Mucosa of gallbladder (tissue), 1 donor: ENCODE measurements at places on chromosomes 5 and 9.

GRCh38 chr5:6576861-6577501 is 55.9 kb downstream of the NSUN2 start:
- peak; percentile 34 for DNase-seq

DNA sequence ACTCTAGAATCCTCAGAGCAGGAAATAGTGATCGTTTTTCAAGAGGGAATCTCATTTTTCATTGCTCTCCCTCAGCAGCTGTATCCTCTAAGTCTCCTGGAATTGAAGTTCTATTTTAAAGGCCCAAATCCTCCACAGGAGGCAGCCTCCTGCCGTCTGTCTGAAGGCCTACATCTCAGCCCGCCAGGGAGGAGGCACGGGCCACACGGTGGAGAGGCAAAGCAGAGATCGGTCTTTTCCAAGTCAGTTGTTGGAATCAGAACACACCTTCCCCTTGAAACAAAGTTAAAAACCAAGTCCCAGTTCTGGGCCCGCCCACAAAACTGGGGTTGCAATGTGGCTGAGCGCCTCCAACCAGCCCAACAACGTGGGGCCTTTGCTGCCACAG is 68.7 kb downstream of the RAPGEF1 start:
- no peak for DNase-seq

- DNase-seq = peak; percentile 51
These were observed 23.2 kb downstream of the LPCAT1 start for GRCh38 chr5:1500411-1501091.

DNA sequence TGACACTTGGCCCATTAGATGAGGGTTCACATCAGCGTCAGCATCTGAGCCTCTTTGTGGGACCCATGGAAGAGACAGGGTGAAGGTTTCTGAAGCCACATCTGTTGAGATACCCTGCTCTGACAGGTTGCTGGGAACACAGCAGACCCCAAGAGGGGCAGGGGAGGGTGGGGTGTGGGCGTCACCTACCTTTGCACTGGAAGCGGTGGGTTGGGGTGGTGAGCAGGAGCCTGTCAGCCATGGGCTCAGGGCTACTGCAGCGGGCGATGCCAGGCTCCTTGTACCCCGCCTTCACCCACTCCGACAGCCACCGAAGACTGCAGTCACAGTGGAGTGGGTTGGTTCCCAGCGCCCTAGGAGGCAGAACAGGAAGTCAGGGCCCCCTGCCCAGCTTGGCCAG is 131.5 kb upstream of the PANK3 start:
- no peak for DNase-seq

DNA sequence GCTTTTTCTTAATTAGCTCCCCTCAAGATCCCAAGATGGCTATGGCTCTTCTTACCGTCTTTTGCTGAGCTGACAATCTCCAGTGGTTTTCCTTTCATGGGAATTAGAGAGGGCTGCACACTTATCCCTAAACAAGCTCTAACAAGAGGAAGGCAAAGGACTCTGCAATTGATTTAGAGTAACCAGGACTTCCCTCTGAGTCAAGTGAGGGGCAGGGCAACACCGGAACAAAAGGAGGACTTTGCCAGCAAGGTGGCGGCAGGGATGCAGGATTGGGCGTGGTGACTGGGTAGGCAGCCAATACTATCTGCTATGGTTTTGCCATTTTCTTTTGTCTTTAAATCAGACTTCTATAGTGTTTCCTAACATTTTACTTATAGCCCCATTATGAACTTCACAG is 9.8 kb downstream of the SLC44A1 start:
- peak; percentile 59 for DNase-seq

DNA sequence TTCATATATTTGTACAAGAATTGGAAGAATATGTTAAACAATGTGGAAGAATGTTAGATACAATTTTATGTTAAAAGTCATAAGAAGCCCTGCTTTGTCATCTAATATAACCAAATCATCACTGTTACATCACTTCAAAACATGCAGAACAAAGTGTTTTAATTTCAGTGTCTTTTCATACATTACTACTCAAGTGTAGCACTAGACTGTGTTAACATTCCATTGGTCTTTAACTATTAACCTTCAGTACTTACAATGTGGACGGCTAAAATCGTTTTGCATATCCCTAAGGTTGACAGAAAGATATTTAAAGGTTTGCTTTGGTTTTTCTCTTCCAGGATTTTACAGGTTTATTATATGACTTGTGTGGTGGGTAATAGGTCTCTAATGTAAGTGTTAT is 50.9 kb downstream of the VCAN start:
- DNase-seq = no peak

DNA sequence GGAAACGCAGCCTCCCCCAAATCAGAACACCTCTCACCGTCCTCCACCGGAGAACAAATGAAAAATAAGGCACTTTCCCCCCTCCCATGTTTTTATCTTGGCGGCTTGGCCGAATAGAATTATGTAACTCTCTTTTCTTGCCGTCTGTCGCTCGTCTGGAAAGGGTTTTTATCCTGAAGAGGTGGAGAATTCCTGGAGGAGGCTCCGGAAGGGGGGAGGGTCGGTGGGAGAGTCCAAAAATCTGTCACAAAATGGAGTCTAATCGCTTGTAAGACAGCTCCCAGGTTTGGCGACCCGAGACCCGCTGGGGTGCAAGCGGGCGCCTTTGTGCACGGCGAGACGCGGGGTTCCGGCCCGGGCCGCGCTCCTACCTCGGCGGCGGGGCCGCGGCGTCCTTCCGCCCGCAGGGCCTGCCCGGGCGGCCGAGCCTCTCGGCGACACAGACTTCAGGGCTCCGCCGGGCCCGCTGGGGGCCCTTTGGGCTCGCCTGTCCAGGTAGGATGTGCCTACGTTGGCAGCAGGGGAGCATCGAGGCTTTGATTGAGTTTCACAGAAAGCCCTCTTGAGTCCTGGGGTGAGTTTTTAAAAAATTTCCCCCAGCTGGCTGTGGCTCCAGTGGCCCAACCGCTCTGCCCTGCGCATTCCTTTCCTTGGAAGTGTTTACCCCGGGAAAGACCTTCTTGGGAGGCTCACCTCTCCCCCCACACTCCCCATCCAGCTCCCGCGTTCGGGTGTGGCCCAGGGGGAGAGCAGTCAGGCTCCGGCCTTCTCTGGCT is 5.0 kb downstream of the LMX1B start:
- no peak for DNase-seq

DNA sequence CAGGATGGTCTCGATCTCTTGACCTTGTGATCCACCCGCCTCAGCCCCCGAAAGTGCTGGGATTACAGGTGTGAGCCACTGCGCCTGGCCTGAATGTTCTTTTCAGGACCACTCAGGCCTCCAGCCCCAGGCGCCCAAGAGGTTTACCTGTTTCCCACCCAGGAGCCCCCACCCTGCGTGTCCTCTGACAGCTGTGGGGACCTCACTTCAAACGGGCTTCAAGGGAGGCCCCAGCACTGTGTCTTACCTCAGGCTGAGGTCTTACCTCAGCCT is 19.1 kb upstream of the SLC6A19 start:
- DNase-seq = no peak

- DNase-seq = no peak
These were observed 13.1 kb downstream of the ARHGEF37 start for GRCh38 chr5:149594206-149594895.

- no peak for DNase-seq
These were observed 63.1 kb downstream of the PTCD2 start for GRCh38 chr5:72383280-72383679.

DNA sequence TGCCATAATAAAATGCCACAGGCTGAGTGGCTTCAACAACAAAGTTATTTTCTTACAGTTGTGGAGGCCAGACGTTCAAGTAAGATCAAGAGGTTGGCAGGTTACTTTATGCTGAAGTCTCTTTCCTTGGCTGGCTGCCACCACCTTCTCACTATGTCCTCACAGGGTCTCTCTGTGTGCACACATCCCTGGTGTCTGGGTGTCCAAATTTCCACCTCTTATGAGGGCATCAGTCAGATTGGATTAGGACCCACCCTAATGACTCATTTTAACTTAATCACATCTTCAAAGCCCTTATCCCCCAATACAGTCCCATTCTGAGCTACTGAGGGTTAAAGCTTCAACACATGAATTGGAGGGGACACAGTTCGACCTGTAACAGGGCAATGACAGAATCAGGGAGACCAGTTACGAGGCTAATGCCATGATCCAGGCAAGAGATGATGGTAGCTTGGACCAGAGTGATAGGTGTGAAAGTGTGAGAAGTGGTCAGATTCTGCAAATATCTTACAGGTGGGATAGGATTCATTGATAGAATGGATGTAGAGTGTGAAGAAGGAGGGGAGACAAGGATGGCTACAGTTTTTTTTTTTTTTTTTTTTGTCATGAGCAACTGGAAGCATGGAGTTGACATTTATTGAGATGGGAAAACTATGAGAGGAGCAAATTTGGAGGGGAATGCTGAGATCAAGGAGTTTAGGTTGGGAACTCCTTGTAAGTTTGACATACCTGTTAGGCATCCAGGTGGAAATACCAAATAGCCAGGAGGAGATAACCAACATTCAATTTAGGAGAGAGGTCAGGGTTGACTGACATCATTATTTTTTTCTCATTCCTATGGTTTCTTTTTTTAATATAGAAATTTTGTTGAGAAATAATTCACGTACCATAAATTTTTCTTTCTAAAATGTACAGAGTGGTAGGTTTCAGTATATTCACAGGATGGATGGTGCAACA is 39.6 kb upstream of the FGF1 start:
- no peak for DNase-seq

DNA sequence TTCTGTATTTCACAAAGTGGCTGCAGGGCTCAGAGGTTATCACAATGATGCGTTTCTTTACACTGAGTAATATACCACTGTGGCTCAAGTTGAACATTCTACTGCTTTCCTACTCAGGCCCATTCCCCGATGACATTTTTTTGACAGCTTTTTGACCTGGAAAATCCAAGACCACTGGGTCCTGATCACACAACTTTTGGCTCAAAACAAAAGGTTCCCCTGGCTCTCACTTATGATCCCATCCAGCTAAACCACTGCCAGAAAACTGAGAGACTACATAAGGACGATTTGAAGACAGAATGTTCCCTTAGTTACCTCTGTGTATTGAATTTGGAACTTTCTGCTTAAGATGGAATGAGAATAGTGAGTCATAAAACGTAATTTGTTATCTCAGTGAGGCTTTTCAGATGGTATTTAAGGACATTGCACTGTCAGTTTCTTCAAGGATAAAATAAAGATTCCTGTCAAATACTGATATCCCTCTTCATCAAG is 78.0 kb upstream of the FBXL7 start:
- no peak for DNase-seq

DNA sequence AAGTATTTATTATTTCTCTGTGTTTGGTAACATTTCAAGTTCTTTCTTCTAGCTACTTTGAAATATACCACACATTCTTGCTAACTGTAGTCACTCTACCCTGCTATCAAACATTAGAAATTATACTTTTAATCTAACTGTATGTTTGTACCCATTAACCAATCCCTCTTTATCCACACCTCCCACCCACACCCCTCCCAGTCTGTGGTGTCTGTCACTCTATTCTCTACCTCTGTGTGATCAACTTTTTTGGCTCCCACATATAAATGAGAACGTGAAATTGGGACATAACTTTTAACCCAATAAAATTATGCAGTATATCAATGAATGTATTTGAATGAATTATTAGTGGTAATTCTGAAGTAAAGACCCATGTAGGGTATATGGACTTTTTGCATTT is 79.7 kb downstream of the PBX3 start:
- DNase-seq = no peak

- no peak for DNase-seq
These were observed 14.5 kb upstream of the ANKRD55 start for GRCh38 chr5:56247592-56247991.

DNA sequence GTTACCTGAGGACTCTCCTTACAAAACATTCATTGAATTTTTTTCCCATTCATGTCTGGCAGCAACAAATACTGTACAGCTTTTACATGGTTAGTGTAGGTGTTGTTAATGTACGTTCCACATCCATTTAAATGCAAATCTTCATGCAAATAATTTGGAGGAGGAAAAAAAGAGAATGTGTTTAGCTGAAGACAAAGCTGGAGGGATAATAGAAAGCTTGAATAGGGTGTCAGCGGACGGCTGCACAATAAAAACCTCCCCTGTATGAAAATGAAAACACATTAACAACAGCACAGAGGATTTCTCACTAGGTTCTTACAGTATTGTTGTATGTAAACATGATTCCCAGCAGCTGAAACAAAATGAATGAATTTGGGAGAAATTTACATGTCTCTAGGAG is 231.5 kb downstream of the ZNF608 start:
- DNase-seq = no peak

- no peak for DNase-seq
These were observed 127.8 kb downstream of the SAXO1 start for GRCh38 chr9:18905028-18905882.

GRCh38 chr9:106420511-106420944 is 442.4 kb upstream of the ZNF462 start:
- no peak for DNase-seq

DNA sequence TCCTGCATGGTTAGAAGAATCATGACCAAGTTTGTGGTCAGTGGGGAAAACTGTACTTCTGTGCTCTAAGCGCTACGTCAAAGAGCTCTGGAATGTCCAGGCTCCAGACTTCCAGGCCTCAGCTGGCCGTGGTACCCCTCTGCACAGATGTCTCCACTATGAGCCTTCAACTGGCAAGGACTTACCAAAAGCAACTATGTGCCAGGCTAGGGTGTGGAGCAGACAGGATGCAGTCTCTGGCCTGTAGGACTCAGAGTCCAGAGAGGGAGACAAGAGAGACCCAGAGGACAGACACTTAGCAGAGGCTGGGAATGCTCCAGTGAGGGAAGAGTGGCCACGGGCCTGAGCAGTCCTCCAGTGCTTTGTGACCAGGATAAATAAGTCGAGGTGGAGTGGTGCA is 31.0 kb upstream of the TCF7 start:
- no peak for DNase-seq

- DNase-seq = no peak
These were observed 145.6 kb downstream of the XRCC4 start for GRCh38 chr5:83222906-83223305.

DNA sequence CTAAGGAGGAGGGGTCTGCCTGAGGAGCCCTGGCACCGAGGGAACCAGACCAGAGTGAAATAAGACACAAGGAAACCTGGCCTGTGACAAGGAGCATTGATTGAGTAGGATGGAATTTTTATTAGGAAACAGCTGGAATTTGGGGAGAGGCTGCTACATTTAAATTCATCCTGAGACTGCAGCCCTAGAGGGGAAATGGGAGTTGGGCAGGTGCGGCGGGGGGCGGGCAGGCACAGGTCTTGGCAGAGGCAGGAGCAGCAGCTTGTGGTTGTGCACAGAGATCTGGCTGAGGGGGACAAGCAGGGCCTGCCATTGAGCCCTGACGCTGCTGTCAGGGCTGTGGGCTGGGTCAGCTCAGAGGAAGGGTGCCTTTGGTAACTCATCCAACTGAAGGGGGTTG is 71.6 kb downstream of the PCDH1 start:
- no peak for DNase-seq

DNA sequence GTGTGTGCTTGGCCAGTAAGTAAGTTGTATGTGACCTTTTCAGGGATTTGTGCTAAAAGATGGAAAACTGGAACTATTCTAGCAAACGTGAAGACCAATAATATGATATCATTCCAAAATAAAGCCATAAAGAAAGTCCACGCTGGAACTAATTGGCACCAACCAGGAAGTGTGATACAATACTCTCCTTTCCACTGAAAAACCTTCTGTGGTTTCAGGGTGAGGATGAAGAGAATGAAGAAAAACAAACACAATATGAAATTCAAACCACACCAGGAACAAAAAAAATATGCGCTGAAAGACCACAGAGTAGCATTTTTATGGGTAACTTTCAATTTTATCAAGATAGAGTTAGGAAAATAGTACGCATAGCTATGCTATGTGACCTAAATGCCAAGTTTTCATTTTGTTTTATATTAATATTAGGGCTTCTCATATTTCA is 105.8 kb downstream of the EFNA5 start:
- DNase-seq = no peak

- DNase-seq = peak; percentile 44
These were observed 63.5 kb downstream of the C9orf50 start for GRCh38 chr9:129557192-129558036.
